Lower lobe of right lung (tissue), 2 donors: ENCODE measurements at places on chromosomes 2 and 18.

DNA sequence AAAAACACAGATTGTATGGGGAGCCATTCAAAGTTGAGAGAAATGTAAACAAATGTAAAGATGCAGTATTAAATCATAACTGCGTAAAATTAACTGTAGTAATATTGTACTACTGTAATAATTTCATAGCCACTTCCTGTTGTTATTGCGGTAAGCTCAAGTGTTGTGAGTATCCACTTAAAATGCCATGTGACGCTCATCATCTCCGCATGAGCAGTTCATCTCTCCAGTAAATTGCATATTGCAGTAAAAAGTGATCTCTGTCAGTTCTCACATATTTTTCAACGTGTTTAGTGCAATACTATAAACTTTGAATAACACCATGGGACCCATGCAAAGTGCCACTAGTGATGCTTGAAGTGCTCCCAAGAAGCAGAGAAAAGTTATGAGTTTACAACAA lies 41.8 kb upstream of the SP3 start:
- no peak for DNase-seq

- DNase-seq = no peak
Observed at GRCh38 chr18:78904179-78904531, 75.5 kb upstream of the SALL3 start.

DNA sequence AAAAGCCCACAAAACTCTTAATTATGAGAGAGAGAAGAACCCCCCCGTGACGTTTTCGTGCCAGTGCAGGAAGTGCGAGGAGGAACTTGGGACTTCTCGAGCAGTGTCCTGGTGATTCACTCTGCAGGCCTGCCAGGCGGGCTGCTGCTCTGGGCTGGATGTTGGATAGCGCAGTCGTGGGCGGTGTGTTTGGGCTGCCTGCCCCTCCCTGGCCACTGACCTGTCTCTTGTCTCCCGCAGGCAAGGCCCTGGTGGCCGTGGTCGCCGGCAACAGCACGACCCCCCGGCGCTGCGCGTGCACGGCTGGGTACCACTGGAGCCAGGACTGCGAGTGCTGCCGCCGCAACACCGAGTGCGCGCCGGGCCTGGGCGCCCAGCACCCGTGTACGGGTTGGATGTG lies 29.0 kb downstream of the TNFRSF11A start:
- DNase-seq = no peak

GRCh38 chr2:168192839-168193616 lies 54.4 kb downstream of the STK39 start:
- no peak for DNase-seq

GRCh38 chr18:13175754-13176210 lies 42.8 kb upstream of the LDLRAD4 start:
- no peak for DNase-seq

- DNase-seq = no peak
Observed at GRCh38 chr2:195498176-195498575, 158.8 kb upstream of the SLC39A10 start.

- DNase-seq = no peak
Observed at GRCh38 chr18:55236150-55236931, 277.1 kb upstream of the CCDC68 start.

GRCh38 chr2:497770-498492 lies 179.3 kb downstream of the TMEM18 start:
- no peak for DNase-seq

- no peak for DNase-seq
Observed at GRCh38 chr18:35673682-35674081, 92.1 kb downstream of the GALNT1 start.

- no peak for DNase-seq
Observed at GRCh38 chr2:119253760-119254600, 30.3 kb downstream of the STEAP3 start.

DNA sequence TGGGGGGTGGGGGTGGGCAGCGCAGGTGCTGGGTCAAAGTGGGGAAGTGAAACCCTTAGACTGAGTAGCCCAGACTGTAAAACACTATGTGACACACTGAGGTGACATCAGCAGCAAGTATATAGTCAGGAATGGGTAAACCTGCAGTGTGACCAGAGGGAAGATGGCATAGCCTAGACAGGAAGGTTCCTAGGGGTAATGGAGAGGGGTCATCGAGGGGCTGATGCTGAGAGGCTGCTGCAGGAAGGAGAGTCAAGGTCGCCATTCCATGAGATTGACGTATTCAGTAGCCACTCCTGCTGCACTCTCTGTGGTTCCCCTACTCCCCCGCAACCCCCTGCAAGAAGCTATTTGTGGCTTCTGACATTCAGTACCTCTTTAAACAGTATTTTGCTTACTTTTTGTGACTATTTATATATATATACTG lies 111.7 kb downstream of the CHST9 start:
- DNase-seq = no peak

DNA sequence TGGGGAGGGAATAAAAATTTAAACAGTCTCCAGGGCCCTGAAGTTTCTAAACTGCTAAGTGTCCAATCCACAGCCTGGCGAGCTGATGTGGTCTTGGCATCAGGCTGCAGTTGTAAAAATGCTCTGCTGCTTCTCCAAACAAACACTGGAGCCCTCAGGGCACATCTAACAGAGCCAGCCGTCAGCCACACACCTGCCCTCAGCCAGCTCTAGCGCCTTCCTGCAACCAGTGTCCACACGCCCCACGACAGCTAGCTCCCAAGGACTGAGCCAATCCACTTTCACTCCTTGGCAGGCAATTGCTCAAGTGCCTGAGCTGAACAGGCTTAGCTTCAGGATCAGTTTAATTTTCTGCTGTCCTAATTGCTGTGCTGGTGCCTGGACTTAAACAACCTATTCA lies 446.4 kb upstream of the RAB12 start:
- no peak for DNase-seq

GRCh38 chr2:43212216-43212835 lies 14.1 kb downstream of the ZFP36L2 start:
- DNase-seq = no peak
